Cardiac muscle cell (in vitro differentiated cells and primary cell): ENCODE measurements at places on chromosomes 13 and 19. TPM values are rescaled to one million over a fixed set of nuclear protein-coding genes. Genes with fewer than 3 reads are reported as not detected.

The HOOK2 gene
- 28.5 and 54.4 TPM in 2 replicates for total RNA-seq

The NXNL1 gene
- total RNA-seq, result not detected in 2 replicates

The CABP5 gene
- not detected in 2 replicates for total RNA-seq

The ZNF492 gene
- not detected in 2 replicates for total RNA-seq

The SEMA6B gene
- total RNA-seq, result 74.8 and 130 TPM in 2 replicates

The CYP4F8 gene
- not detected in 2 replicates for total RNA-seq

The GIPC3 gene
- total RNA-seq, result 0.28 and 0.54 TPM in 2 replicates

The FBXO27 gene
- total RNA-seq, result 17.8 and 21.0 TPM in 2 replicates

The MCEMP1 gene
- not detected in 2 replicates for total RNA-seq

The CCL25 gene
- total RNA-seq, result not detected in 2 replicates

The ZFR2 gene
- 18.8 and 24.2 TPM in 2 replicates for total RNA-seq

The GARIN5A gene
- total RNA-seq, result 7.7 and 9.4 TPM in 2 replicates
